ENCODE measurements at places on chromosomes 1 and 21. TPM values are rescaled to one million over a fixed set of nuclear protein-coding genes. Genes with fewer than 3 reads are reported as not detected.

The VWA5B1 gene
- polyA plus RNA-seq = 0.22 TPM

The RGS1 gene
- 8.0 TPM for polyA plus RNA-seq

The SPRR3 gene
- polyA plus RNA-seq = 0.50 TPM

The PAQR7 gene
- polyA plus RNA-seq = 5.6 TPM

The SPRR2A gene
- 4.5 TPM for polyA plus RNA-seq
